ENCODE measurements at places on chromosomes 11 and 22.

- no peak overlapping the region for H3K27ac ChIP-seq
- H3K36me3 ChIP-seq: no peaks in the 10 kb centered on the region
- DNase-seq: no peak
- H3K4me3 ChIP-seq: peak overlapping the region; percentile 18
These were observed 53.1 kb downstream of the SLC22A12 start for GRCh38 chr11:64643920-64644646.

DNA sequence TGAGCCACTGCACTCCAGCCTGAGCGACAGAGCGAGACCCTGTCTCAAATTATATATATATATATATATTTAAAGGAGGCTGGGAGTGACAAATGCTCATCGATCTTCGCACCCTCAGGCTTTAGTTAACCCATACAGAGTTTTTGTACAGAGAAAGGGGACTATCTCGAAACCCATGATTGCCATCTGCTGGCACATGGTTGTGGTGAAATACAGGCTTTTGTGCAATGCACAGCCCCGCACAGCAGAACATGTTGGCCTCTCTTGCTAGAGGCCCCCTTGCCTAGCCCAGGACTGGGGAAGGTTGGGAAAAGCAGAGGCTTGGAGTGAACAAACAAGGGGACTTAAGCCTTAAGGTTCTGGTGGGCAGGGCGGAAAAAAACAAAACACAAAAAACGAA, 3.6 kb downstream of the MYBPC3 start:
- no peak overlapping the region for H3K4me3 ChIP-seq
- H3K4me1 ChIP-seq: no peaks in the 10 kb centered on the region
- DNase-seq: no peak
- H3K27ac ChIP-seq: no peak overlapping the region
- H3K27me3 ChIP-seq: no peaks in the 10 kb centered on the region

- DNase-seq: peak; percentile 43
- H3K4me1 ChIP-seq: no peaks in the 10 kb centered on the region
- no peak overlapping the region for H3K4me3 ChIP-seq
These were observed 60.0 kb downstream of the PKNOX2 start for GRCh38 chr11:125224391-125225021.

DNA sequence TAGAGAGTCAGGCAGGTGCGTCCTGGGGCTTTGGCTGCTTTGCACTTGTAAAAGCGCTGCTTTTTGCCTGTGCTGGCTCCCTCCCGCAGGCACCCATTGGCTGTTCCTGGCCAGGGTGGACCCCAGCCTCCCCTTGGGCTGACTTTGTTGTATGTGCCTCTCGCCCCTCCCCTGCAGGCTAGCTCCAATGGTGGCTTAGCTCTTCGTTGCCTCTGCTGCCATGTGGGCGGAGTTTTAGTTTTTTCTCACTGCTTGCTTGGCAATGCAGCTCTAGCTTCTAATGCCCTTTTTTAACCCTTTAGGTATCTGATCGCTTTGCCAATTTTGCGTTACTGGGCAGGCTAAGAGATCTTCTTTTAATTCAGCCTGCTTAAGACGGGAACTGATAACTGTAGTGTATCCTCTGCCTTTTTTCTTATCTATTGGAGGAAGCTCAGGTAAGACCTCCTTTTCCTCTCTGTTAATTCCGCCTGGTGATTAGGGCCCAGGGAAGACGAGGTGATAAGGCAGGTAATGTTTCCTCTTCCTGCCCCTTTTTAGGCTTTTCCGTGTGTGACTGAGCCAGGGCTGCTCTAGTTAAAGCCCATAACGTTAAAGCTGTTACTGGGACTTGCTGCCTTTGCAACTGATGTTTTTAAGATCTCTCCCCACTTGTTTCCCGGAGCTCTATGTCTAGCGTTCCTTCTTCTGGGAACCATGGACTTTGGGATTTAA, 11.7 kb upstream of the GLYATL1 start:
- DNase-seq: no peak
- H3K27me3 ChIP-seq: peaks cover 11% of the 10 kb centered on the region
- no peak overlapping the region for H3K27ac ChIP-seq
- no peak overlapping the region for H3K4me3 ChIP-seq
- no peaks in the 10 kb centered on the region for H3K36me3 ChIP-seq

DNA sequence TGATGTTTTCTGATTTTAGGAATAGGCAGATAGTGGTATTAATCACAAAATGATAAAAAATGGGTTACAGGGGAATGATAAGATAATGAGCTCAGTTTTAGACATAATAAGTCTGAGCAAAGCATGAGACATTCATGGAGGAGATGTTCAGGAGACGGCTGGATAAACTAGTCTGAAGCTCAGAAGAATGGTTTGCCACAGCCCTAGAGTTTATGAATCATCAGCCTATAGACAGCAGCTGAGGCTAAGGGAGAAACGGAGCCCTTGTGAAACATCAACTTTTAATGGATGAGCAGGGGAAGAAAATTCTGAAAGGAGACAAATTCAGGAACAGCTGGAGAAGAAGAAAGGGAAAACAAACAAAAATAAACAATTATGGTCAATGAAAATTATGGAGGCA, 87.2 kb downstream of the RELT start:
- no peak for DNase-seq
- H3K27me3 ChIP-seq: no peaks in the 10 kb centered on the region
- no peak overlapping the region for H3K4me3 ChIP-seq
- peaks cover 35% of the 10 kb centered on the region for H3K4me1 ChIP-seq

DNA sequence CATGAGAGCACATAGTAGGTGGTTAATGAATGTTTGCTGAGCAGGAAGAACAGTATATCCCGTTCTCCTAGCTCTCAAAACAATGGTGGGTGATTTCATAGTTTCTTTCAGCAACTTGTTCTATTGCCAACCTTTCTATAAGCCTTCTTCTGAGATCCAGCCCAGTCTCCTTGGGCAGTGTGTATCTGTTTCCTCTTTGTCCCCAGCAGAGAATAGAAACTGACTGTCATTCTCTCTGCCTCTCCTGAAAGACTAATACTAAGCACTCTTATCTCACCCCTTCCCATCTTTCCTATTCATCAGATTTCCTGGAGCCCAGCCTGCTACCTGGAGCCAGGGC, 272.9 kb downstream of the ST3GAL4 start:
- H3K27ac ChIP-seq: no peak overlapping the region
- no peak for DNase-seq
- H3K4me3 ChIP-seq: no peak overlapping the region
- no peaks in the 10 kb centered on the region for H3K36me3 ChIP-seq
- no peaks in the 10 kb centered on the region for H3K4me1 ChIP-seq
- H3K27me3 ChIP-seq: no peaks in the 10 kb centered on the region

GRCh38 chr11:325796-326591, 5.3 kb upstream of the IFITM3 start:
- peak; percentile 61 for DNase-seq
- H3K4me1 ChIP-seq: peaks cover 26% of the 10 kb centered on the region
- peak overlapping the region; percentile 65 for H3K27ac ChIP-seq
- no peaks in the 10 kb centered on the region for H3K36me3 ChIP-seq
- no peaks in the 10 kb centered on the region for H3K27me3 ChIP-seq

GRCh38 chr11:11427542-11427941, 74.5 kb upstream of the CSNK2A3 start:
- peaks cover 10% of the 10 kb centered on the region for H3K4me1 ChIP-seq

DNA sequence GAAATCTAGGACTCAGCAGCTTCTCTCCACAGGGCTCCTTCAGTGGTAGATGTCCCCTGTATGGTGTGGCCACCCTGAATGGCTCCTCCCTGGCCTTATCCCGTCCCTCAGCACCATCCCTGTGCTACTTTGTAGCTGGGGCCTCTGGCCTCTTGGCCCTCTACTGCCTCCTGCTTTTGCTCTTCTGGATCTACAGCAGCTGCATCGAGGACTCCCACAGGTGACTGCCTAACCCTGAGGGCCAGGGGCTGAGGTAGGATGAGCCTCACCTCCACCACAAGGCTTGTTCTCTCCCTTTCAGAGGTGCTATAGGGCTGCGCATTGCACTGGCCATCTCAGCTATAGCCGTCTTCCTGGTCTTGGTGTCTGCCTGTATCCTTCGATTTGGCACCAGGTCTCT, 1.8 kb downstream of the TMEM179B start:
- no peak for DNase-seq
- peaks cover 50% of the 10 kb centered on the region for H3K4me1 ChIP-seq
- H3K4me3 ChIP-seq: no peak overlapping the region
- peaks cover 43% of the 10 kb centered on the region for H3K36me3 ChIP-seq
- no peak overlapping the region for H3K27ac ChIP-seq
- H3K27me3 ChIP-seq: no peaks in the 10 kb centered on the region

DNA sequence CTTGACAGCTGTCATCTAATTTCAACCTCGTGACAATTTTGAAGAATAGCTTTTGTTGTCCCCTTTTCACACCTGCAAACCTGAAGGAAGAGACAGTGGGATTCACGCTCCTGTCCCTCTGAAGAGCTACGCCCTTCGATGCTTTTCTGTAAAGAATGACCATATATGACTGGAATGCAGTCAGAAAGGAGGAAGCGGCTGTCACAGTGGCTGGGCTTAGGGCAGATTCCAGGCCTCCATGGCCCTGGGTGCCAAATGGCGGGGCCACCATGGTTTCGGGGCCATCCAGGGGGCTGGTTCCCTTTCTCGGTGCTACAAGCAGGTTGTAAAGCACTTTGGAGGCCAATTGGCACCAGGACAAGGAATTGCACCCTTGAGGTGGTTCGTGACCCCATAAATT, 22.2 kb upstream of the FGF19 start:
- no peaks in the 10 kb centered on the region for H3K36me3 ChIP-seq
- no peak overlapping the region for H3K27ac ChIP-seq
- H3K4me1 ChIP-seq: no peaks in the 10 kb centered on the region

DNA sequence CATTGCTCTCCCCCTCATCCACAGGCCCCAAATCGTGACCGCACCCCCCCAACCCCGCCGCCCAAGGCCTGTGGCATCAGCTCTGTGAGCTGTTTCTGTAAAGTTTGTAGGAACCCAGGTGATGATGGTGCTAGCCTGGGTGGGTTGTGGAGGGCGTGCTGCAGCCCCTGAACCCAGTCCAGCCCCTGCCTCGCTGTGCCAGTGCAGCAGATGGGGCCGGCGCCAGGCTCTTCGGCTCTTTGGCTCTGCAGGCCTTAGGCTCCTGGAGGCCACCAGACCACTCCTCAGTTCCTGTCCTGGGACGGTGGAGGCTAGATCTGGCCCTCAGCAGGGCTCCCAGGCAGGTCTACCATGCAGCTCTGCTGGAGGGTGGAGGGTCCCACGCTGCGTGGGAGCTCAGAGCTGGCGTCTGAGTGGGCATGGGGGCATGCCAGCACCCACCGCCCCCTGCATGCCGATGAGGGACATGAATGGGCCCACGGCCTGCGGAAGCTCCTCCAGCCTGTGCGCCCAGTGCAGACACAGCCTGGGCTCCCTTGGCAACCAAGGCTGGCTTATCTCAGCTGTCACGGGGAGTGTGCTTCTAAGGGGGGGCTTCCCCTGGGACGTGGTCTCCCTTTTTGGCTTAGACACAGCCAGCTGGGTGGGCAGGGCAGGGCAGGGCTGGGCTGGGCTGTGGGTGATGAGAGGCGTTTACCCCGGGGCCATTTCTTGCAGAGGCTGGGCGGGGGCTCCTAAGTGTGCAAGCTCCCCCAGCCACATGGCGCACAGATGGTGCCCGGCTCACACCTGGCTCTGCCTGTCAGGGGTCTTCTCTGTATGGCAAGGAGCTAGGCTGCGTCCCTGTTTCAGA, 1187.6 kb downstream of the BRD1 start:
- H3K27ac ChIP-seq: no peak overlapping the region
- H3K4me3 ChIP-seq: no peak overlapping the region
- DNase-seq: no peak
- no peaks in the 10 kb centered on the region for H3K36me3 ChIP-seq
- no peaks in the 10 kb centered on the region for H3K27me3 ChIP-seq
